ENCODE measurements at places on chromosomes 2 and 18.

DNA sequence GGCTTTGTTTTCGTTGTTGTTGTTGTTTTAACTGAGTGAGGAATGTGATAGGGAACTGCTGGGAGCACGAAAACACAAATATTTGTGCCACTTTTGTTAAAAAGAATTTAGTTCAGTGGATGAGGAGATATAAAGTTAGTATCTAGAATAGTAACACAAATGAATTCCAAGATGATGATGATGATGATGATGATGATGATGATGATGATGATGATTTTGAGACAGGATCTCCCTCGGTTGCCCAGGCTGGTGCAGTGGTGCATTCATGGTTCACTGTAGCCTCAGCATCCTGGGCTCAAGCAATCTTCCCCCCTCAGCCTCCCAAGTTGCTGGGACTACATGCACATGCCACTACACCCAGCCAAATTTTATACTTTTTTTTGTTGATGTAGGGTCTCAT lies 223.7 kb downstream of the DSEL start:
- no peak for DNase-seq

- DNase-seq: no peak
Measured at GRCh38 chr2:40953341-40953740, 501.5 kb upstream of the SLC8A1 start.

GRCh38 chr2:219565130-219566080 lies 5.9 kb downstream of the OBSL1 start:
- DNase-seq: no peak

- DNase-seq: no peak
Measured at GRCh38 chr2:219687272-219687671, 59.8 kb downstream of the SLC4A3 start.

DNA sequence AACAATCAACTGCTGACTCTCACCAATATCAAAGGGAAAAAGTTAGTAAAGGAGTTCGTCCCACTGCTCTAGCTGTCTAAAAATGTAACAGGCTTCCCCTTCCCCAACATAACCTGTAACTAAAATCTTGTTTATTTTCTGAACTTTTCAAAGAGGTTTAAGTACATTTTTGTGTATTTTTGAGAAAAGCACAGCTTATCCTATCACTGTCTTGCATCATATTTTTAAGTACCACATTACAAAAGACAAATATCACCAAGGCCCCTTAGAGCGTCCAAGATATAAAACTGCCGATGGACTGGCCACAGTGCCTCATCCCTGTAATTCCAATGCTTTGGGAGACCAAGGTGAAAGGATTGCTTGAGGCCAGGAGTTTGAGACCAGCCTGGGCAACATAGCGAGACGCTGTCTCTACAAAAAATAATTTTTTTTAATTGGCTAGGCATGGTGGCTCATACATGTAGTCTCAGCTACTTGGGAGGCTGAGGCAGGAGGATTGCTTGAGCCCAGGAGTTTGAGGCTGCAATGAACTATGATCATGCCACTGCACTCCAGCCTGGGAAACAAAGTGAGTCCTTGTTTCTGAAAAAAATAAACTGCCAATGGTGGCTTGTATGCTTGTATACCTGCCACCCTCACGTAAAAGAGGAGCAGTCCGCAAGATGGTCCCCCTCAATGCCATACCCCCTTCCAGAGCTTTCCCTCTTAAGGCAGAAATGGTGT lies 21.2 kb upstream of the LAPTM4A start:
- no peak for DNase-seq

- no peak for DNase-seq
Measured at GRCh38 chr2:241558532-241559322, at the start of gene BOK. Gene BOK (plus strand): TSS chr2:241558745. CDS start chr2:241559484, 739 bp downstream.

GRCh38 chr18:3912705-3913104 lies 462.7 kb downstream of the TGIF1 start:
- DNase-seq: no peak

GRCh38 chr2:191417746-191418145 lies 172.5 kb downstream of the MYO1B start:
- DNase-seq: no peak

- DNase-seq: peak; percentile 71
Measured at GRCh38 chr2:241844066-241844728, 14.5 kb downstream of the PDCD1 start.

DNA sequence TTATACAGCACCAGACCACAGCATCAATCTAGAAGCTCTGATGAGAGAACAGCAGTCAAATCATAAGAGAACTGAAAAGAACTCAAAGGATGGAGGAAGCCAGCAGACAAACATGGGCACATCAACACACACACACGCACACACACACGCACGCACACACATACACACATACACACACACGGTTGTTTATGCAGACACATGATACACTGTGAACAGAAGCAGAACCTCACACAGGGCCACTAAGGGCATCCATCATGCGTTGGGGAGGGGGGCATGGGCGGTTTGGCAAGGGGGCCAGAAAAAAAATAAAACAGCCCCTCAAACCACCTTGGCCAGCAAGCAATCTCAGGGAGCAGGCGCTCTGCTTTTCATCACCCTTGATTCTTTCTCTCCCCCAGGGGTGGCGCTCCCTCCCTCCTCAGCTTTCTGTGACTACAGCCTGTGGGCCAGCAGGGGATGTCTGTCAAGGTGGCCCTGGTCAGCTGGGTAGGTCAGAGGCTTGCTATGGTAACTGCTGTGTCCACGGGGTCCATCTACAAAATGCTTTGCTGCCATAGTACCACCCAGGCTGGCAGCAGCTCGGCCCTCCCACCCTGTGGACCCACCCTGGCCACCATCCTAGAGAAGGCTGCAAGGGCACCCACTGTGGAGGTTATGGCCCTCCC lies 318.0 kb downstream of the CELF4 start:
- no peak for DNase-seq

- no peak for DNase-seq
Measured at GRCh38 chr2:158004126-158004764, 97.4 kb upstream of the UPP2 start.

DNA sequence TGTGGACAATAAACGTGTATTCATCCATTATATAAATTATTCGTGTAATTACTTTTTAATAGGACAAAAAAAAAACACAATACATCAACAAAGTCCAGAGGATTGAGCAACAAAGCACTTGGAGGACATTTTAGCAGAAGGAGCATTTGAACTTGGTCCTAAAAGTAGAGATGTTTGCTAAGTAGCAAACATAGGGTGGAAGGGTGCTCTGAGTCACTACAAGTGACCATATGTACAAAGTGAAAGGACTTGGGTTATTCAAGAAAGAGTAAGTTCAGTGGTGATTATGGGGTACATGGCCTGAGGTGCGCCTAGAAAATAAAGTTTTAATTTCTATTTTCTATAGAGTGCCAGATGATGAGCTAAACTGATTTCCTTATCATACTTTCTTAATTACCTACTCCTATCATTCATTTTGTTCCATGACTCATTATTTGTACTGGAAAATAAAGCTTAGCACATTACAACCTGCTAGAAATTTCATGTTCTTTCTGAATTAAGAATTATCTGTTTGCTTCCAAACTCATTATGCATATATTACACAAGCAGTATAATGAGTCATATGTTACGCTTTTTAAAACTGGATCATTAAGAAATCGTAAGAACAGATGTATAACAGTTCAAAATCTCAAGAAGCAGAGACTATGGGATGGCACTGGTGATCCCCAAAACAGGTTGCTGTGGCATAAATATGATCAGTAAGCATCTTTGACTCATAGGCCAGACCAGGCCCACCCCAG lies 13.1 kb upstream of the PPP1R1C start:
- no peak for DNase-seq

- DNase-seq: no peak
Measured at GRCh38 chr18:49886891-49887764, 73.8 kb upstream of the ACAA2 start.

- no peak for DNase-seq
Measured at GRCh38 chr2:225468131-225468530, 68.6 kb downstream of the NYAP2 start.

DNA sequence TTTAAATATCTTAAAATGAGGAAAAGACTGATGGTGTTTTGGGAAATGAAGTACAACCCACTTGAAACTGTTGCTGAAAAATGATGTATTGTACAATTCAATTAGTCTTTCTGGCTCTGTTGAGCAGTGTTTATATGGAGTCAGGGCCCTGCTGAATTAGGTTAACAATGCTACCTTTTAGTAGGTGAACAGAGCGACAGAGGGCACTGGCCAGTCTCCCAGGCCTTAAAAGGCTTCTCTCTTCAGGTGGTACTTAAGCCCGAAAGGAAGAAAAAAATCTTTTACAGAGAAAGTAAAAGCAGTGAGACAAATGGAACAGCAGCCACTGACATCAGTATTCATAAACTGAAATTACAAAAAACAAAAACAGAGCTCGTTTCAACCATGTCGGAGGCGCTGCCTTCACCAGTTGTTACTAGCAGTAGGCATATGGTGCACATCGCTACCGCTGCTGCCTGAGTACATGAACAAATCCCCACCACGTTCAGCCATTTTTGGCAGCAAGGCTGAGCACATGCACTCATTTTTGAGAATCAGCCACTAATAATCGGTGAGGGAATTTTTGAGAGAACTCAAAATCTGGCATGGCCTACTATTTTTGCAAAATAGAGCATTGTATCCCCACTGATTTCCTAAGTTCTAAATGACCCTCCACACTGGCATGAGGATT lies 91.8 kb downstream of the PLEKHM3 start:
- no peak for DNase-seq

DNA sequence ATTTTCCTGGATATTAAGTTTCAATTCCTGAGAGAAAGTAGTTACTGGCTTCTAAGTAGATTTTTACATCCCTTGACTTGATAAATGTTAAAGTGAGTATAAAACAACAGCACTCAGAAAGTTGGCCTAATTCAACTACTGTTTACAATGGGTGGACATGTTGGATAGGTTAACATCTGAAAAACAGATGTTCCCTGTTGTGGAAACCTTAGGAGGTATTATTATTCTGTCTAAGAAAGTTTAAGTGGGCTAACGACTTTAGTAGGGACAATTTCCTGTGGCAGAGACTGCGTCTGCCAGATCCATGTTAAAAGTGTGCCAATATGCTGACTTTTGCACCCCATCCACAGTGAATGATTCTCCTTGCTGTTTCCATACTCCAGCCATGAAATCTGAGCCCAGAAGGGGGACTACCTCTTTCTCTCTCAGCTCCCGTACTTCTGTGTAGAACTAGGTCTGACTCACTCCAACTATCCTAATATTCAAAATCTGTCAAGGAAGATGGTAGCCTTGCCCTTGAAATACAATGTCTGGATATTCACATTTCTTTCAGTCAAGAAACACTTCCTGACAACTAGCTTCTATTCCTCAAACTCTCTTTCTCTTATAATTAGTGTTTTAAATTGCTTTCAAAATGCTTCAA lies 327.5 kb upstream of the HNRNPA3 start:
- DNase-seq: no peak

DNA sequence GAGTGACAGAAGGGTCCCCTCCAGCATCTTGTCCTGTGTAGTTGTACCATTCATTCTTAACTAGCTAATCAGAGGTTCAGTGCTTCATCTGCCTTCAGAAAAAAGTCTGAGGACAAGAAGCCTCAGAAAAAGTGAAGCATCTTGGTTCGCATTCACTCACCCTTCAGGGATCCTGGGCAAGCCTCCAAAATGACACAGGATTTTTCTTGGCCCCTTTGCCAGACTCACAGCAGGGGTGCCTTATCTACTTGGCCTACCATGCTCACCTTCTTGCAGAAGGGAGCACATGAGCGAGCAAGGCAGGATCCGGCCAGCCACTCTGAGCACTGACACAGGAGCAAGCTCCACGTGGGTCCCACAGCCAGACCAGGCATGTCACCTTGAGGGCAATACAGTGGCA lies 43.1 kb upstream of the XDH start:
- DNase-seq: no peak

- DNase-seq: no peak
Measured at GRCh38 chr2:24304098-24304497, 56.2 kb downstream of the ITSN2 start.

GRCh38 chr2:42281416-42282081 lies 79.5 kb downstream of the COX7A2L start:
- no peak for DNase-seq

DNA sequence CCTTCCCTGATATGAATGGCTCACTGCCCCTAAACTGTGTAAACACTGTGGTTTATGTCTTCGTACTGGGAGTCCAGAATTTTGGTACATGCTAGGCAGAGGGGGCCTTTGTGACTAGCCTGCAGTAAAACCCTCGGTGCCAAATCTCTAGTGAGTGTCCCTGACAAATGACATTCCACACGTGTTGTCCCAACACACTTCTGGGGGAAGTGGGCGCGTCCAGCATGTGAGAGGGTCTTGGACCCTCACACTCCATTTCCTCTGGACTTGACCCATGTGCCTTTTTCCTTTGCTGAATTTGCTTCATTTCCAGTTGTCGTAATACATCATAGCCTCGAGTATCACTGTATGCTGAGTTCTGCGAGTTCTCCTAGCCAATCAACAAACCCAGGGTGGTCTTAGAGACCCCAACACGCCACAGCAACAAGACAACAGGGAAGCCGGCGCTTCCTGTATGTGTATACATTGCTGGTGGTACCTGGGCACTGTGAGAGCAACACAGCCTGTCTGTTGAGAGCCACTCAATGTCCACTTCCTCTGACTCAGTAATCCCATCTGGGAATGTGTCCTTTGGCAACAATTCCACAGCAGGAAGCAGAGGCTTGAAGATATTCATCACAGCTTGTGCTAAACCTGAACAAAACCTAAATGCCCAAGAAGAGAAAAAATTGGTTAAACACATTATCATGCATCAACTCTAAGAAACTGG lies 26.9 kb upstream of the SLC66A3 start:
- no peak for DNase-seq

DNA sequence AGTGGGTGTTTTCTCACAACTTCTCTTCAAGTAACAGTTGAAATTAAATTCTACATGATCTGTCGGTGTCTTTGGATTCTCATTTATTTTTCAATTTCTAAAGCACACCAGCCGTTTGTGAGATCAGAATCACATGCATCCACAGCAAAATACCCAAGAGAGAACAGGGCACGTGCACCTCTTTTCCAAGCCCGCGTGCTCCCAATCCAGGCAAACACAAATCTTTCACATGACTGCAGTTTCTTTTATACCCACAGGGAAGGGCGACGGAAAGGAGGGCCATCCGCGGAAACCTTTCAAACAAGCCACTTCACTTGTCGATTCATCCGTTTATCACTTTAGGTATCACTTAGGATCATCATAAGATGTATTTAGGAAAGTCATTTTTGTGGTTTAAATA lies 13.0 kb upstream of the DAPL1 start:
- no peak for DNase-seq

DNA sequence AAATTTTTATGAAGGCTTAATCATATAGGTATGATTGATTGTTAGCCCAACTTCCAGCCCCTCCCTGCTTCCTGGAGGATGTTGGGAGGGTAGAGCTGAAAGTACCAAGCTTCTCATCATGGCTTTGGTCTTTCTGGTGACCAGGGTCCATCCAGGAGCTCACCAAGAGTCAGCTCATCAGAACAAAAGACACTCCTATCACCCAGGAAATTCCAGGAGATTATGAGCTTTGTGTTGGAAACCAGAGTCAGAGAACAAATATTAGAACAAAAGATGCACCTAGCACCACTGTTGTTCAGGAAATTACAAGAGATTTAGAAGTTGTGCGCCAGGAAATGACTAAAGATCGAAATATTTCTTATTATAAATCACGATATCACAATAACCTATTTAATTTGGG lies 119.9 kb upstream of the THUMPD2 start:
- DNase-seq: no peak
